ENCODE measurements at places on chromosomes 3 and 15.

GRCh38 chr15:73028031-73028430 lies 24.2 kb upstream of the NEO1 start:
- DNase-seq, result no peak

GRCh38 chr3:24027946-24028345 lies 82.9 kb downstream of the NR1D2 start:
- DNase-seq, result no peak

DNA sequence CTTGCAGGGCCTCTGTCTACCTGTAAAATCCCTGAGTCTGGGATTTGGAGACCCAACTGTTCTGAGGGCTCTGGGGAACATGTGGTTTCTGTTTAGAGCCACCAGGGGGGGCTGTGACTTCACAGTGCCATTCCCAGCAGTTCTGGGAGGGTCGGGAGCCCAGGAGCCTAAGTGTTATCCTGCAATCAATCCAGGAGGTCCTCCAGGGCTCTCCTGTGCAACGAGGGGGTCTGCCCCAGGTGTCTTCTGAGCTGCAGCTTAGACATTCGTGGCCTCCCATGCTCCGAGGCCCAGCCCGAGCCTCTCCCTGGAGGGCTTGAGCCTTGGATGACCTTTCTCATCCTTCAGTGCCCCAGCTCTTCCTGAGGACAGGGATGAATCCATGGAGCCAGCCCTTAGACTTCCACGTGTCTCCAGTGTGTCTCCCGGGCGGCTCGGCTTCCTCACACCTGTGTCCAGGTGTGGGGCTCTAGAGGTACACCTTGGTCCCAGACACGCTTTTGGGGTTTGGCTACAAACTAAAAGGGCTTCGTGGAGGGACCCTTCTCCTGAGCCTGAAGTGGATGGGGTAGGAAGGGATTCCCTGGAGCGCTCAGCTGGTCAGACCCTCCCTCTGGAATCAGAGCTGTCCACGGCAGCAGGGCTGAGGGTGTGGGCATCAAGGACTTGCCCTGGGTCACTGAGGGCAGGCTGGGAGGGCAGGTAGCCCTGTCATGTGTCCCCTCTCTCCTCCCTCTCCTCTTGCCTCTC lies 20.3 kb upstream of the ABTB1 start:
- DNase-seq, result no peak

GRCh38 chr3:188139466-188139865 lies 14.5 kb upstream of the LPP start:
- no peak for DNase-seq

Measured in NCI-H1417 treated with DMSO at 0.1 percent for 48 hours (cell line).